ENCODE measurements at places on chromosomes 12 and 14. TPM values are rescaled to one million over a fixed set of nuclear protein-coding genes. Genes with fewer than 3 reads are reported as not detected.

DNA sequence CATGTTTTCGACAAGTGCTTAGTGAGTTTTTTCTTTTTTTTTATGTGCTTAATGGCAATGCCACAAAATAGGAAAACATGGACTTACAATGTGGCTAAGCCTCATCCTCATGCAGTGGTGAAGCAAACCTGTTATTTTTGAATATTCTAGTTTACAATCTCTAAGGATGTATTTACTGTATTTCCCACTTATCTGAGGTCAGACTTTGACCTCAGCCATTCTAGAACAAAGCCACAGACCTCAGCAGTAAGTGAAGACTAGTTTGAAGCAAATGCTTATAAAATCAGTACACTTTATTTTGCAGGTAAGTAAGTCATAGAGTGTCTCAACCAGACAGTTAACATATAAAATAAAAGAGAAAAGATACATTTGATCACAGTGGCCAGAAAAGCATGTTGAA, 130.1 kb downstream of the CCDC91 start:
- no peak for DNase-seq

NKX2-1 gene
- not detected for total RNA-seq

CLEC14A gene
- not detected for total RNA-seq

ACOT4 gene
- total RNA-seq: 0.43 TPM

DNA sequence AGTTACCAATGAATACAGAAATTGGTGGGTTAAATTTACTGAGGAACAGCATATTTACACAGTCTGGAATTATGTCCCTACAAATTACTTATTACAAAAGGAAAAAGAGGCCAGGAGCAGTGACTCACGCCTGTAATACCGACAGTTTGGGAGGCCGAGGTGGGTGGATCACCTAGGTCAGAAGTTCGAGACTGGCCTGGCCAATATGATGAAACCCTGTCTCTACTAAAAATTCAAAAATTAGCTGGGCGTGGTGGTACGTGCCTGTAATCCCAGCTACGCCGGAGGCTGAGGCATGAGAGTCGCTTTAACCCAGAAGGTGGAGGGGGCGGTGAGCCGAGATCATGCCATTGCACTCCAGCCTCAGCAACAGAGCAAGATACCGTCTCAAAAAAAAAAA, 52.6 kb downstream of the HECTD1 start:
- no peak for DNase-seq

DNA sequence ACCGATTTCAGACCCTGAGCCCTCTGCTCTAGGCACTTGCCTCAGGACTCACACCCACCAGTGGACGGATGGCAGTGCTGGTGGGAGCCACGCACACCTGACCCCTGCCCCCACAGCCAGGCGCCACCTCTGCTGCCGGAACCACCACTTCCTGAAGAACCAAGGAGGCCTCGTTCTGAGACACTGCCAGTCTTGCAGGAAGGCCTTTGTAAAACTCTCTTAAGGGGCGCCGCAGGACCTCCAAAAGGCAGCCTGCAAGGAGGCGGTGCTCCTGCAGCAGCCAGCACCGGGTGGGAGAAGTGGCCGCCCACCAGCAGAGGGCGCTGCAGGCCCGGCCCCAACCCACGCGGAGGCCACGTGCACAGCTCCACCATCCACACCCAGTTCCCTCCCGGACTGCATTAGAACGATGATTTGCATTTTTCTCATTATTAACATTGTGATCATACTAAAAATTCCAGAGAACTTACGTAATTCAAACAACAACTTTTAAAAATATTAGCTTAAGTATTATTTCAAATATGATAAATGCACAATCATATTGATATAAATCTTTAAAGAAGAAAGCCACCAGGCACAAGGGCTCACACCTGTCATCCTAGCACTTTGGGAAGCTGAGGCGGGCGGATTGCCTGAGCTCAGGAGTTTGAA, 12.8 kb downstream of the STX2 start:
- peak; percentile 46 for DNase-seq

- DNase-seq: no peak
These were observed 182.2 kb upstream of the MDGA2 start for GRCh38 chr14:47857646-47858045.

DNA sequence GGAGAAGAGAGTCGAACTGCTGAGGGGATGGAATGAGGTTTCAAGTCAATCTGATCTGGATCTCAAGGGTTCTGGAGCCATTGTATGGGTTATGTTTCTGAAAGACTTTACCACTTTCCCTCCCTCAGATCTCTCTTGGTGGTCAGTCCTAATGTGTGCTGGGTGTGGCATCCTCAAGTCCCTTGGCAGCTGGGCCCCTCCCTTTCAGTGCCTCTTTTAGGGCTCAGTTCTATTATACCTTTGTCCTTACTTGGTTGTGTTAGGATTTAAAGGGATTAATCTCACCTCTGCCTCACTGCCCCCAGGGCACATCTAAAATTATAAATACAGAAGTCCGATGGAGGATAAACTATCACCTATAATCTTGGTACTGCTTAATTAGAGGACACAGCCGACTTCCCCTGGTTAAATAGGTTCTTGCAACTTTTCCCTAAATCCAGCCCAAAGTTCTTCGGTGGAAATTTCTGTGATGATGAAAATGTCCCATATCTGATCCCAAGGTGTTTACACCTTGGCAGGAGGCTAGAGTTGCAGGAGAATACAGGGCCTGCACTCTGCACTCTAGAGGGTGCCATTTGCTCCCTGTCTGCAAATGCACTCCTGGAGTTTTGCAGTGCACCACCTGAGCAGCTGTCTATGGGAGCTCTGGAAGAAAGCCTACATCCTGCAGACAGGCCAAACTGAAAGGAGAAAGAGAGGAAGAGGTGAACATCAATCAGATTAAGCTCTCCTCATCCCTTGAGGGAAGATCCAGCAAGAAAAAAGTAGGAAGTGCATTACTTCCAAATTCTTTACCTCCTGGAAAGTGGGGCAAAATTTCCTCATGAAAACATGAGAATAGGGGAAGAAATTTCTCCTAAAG, 106.8 kb downstream of the NUAK1 start:
- no peak for DNase-seq

- peak; percentile 53 for DNase-seq
These were observed 163.6 kb downstream of the MDGA2 start for GRCh38 chr14:47511829-47512228.

DNA sequence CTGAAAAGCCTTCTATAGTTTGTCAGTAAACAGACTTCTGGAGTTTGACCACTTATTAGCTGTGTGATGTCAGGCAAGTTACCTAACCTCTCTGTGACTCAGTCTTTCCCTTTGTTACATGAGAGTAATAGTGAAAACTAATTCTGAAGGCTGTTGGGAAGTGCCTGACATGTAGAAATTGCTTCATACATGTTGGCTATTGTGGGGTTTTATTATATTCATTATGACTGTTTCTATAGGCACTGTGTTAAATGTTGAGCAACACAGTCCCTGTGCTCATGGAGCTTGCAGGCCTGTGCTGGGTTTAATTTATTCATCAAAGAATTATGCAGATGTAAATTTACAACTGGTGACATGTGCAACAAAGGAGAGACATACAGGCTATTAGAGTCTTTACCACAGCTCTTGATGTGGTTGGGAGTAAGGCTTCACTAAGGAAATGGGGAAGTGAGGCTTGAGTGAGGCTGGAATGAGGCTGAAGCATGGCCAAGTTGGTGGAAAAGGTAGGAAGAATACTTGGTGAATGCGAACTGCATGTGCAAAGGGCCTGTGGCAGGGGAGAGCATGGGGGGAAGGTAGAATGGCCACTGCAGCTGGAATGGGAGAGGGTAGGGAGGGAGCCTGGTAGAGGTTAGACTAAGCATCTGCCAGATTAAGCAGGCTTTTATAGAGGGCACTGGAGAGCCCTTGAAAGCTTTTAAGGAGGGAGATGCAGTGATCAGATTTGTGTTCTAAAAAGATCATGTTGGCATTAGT, 236.4 kb upstream of the CRY1 start:
- no peak for DNase-seq

DNA sequence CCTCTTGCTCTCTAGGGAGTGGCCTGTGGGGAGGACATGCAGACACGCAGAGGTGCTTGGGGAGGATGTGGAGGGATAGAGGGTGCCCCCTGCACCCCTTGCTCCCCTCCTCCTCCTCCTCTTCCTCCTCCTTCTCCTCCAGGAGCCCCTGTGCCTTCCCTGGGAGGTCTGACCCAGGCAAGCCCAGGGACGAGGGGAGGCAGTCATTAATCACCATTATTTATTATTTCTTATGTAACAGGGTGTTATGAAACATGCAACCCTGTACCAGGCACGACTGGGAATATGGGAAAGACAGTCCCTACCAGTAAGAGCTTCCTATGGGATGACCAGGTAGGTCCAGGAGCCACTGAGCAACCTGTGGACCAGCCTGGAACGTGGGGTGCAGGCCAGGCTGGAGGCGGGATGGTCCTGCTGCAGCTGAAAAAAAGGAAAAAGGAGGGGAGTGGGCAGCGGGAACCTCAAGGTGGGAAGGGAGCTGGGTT, 22.5 kb upstream of the PGF start:
- DNase-seq: no peak

DNA sequence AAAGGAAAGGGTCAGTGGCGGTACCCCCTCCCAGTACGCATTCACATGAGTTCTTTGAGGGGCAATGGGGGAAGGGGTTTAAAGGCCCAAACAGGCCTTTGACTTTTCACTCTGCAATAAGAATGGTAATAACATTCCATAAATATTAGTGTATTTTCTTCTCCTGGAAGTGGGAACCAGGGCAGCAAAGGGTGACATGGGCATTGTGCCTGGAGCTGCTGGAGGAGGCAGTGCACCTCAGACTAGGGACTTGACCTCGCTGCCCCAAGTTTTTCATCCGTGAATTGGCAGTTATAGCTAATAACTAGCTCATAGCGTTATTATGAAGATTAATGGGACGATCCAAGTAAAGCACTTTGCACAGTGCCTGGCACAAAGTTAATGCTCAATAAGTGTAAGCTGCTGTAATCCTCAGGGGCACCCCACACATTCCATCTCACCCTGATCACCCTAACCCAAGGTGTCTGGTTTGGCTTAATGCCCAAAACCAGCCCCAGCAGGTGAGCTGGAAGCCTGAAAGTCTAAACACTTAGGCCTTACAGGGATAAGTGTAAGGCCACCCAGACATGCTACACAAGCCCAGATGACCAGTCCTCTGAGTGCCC, 2.8 kb upstream of the KCNH3 start:
- DNase-seq: no peak

GRCh38 chr14:61130512-61131260, 149.6 kb downstream of the SLC38A6 start:
- DNase-seq: no peak

GRCh38 chr12:57614178-57614947, 3.1 kb downstream of the ARHGEF25 start:
- peak; percentile 56 for DNase-seq

All from SK-MEL-5 (cell line).